ENCODE measurements at places on chromosomes 1 and 21.

GRCh38 chr1:161946071-161946987, 77.3 kb downstream of the OLFML2B start:
- DNase-seq: no peak

GRCh38 chr21:36990508-36991205, 15.8 kb upstream of the RIPPLY3 start:
- DNase-seq: no peak

- no peak for DNase-seq
Measured at GRCh38 chr1:117032681-117033539, 27.2 kb upstream of the TTF2 start.

DNA sequence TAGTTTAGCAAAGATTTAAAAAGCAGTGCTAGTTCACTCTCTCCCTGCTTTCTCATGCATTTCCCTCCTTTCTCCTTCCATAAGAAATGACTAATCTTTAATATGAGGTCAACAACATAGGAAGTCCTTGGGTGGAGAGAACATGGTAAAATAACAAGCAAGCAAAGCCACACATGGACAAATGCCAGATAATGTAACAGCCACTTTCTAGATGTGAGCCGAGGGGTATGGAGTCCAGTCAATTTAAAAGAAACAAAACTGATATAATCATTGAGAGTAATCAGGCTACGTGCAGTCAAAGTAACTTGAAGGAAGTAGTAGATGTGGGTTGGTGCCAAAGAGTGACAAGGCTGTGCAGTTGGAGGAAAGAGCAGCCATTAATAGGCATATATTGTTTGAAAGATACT, 69.6 kb downstream of the DUSP10 start:
- no peak for DNase-seq

- no peak for DNase-seq
Measured at GRCh38 chr1:234401658-234402057, 28.4 kb downstream of the COA6 start.

- no peak for DNase-seq
Measured at GRCh38 chr1:72915581-72915980, 633.2 kb upstream of the NEGR1 start.

DNA sequence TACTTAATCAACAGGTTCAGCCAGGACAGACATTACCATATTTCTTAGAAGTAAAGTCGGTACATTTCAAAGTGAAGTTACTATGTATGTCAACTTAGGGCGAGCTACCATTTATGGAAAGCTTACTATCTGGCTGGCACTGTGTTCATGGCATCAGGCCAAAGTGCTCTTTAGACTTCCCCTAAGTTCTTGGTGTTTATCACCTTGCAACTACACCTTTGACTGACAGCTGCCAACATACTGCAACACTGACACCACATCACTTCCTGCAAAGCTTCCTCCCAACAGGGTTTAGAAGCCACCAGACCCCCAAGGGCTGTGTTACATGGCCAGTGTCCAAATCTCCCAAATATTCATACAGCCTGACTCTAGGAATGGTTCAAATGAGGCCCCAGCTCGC, 61.0 kb downstream of the TIAM1 start:
- no peak for DNase-seq

- no peak for DNase-seq
Measured at GRCh38 chr1:205127646-205128045, 5.9 kb upstream of the RBBP5 start.

DNA sequence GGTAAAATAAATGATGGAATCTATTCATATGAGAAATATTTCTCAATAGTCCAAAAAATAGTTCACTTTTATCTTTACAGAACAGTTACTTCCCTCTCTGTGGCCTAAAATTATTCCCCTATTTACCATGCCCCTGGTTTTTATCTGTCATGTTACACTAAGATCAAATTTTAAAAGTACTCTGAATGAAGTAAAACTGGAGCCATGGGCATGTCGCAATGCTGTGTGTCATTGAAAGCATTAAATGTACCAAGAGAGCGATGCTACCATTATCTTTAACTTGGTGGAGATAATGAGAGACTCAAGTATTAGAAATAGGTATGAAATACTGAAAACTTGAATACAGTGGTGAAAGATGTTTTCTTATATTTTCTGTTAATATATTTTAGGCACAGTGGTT, 146.2 kb downstream of the KCNT2 start:
- DNase-seq: no peak

Data from stimulated activated CD8-positive, alpha-beta memory T cell treated with anti-CD3 and anti-CD28 coated beads, Interleukin-4, amount 100 ng/mL, for 1 hour (primary cell).